HFFc6 (cell line): ENCODE measurements at places on chromosomes 6 and 20. TPM values are rescaled to one million over a fixed set of nuclear protein-coding genes. Genes with fewer than 3 reads are reported as not detected.

DNA sequence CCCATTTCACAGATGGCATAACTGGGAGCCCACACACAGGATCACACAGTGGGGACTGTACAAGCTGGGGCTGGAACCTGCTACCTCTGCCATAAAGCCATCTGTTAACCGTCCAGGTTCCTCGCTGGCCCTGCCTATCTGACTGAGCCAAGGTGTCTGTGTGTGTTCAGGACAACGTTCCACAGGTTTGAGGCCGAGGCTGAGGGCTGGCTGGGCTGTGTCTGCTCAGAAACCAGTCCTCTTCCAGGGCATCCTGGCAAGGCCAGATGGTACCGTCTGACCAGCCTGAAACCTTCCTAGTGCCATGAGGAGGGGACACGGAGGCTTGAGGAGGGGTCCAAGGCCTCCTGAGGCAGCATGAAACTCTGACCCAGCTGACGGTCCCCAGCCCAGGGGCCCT, 150.6 kb downstream of the TAF4 start:
- DNase-seq = no peak

- DNase-seq = peak; percentile 84
Measured at GRCh38 chr6:84575264-84575663, 189.1 kb downstream of the TBX18 start.

GRCh38 chr6:111592726-111593511, 12.8 kb downstream of the TRAF3IP2 start:
- no peak for DNase-seq

The SLC35F1 gene
- not detected in 3 replicates for total RNA-seq

The E2F1 gene
- total RNA-seq = 9.7 to 21.5 TPM (median 20.4 TPM) in 3 replicates

The TRIM40 gene
- not detected in 2 replicates for total RNA-seq

DNA sequence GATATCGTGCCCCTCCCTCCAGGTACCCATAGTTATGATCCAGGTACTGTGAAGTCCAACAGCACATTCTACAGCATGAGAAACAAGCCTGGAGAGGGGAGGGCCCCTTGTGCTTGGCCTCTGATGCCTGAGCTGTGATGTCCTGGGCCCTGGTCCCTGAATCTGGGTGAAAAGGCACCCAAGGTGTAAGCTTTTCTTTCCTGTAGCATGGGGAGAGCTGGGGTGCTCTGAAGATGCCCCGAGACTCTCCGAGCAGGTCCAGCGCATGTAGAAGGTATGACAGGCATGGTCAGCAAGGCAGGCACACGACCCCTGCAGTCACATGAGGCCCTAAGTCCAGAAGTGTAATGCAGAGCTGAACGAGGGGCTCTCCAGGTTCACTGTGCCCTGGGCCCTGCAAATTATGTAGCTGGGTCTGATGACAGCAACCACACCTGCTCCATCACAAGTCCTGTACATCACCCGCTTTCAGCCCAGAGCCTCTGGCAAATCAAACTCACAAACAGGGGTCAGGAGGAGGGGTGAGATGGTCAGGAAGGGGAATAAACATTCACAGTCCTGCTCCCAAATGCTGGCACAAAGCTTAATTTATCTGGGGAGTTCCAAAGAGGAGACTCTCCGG, 1.8 kb upstream of the CTSZ start:
- no peak for DNase-seq

DNA sequence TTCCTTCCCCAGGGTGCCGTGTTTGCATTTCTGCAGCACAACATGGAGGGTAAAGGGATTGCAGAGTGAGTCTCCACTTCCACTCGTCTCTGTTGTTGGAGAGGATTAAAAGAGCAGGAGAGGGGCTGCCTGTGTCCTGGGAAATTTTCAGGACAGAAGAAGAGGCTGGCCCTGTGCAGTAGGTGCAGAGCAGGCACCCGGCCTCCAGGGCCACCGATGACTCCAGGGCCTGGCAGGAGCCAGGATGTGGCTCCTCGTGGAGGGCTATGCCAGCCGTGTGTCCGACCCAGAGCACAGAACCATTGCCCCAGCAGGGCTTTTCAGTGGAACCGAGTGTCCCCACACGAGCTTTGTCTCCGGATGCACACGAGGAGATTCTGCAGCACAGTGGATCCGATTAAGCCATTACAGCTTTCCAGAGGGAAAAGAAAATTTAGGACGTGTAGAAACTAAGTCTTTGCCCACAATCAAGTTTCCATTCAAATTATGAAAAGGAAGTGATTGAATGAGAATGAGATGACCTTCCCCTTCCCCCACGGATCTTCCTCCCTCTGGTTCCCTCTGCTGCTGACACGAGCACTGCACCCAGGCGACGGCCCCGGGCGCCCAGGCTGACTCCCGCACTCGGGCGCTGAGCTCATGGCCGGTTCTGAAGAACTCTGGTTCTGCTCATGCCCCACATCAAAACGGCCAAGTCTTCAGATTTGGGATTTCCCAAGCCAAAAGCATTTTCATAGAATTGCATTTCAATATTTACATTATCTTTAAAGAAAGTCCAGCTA, 43.1 kb upstream of the UNC93A start:
- no peak for DNase-seq
